Uterus (tissue), 4 donors: ENCODE measurements at places on chromosomes 7 and 10.
A peak's percentile ranks its signal among the peaks of the same experiment; 100 is the strongest.

DNA sequence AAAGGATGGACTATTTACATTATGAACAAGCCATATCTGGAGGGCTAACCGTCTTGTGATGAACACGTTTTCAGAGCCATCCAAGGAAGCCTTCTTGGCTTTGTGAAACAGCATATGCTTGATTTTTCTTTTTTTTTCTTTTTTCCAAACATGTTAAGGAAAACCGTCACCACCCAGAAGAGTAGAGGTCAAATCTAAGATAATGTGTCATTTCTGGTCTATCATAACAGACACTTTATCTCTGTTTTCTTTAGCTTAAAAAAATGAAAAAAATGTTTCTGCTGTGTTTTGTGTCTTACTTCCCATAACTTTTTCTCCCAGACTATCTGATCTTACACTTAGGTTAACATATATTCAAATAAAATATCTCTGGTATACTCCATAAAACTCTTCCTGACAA is 76.1 kb upstream of the DGKB start:
- no peaks in the 10 kb centered on the region for H3K36me3 ChIP-seq
- no peak overlapping the region for H3K4me3 ChIP-seq
- H3K27ac ChIP-seq, result no peak overlapping the region
- H3K27me3 ChIP-seq, result no peaks in the 10 kb centered on the region
- no peak for DNase-seq

DNA sequence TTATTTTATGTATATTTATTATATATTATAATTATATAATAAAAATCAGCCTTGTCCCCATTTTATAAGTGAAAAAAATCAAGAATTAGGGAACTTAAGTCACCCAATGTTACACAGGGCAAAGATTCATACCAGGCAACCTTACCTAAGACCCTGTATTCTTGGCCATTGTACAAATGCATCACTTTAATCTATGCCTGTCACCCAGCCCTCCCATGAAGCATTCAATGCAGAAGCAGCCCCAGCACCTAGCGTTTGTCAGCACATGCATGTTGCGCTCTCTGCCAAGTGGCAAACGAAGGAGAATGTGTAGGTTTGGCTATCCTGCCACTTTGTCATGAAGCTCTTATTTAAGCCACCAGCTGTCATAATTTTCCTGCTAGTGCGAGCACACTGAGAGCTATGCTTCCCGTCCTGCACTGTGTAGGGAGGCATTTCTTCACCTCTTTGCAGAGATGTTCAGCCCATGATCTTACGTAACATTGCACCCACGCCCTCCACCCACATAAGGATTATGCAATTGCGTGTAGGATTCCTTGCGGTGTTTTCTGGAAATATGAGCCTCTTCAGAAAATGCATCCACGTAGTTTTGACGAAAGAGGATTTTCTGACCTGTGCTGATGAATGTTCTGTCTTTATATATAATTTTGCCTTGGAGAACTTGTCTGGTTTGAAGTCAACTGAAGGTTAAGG is 7.7 kb upstream of the COBL start:
- no peak overlapping the region for H3K27ac ChIP-seq
- H3K36me3 ChIP-seq, result no peaks in the 10 kb centered on the region
- no peaks in the 10 kb centered on the region for H3K4me1 ChIP-seq
- H3K4me3 ChIP-seq, result no peak overlapping the region
- no peaks in the 10 kb centered on the region for H3K27me3 ChIP-seq

DNA sequence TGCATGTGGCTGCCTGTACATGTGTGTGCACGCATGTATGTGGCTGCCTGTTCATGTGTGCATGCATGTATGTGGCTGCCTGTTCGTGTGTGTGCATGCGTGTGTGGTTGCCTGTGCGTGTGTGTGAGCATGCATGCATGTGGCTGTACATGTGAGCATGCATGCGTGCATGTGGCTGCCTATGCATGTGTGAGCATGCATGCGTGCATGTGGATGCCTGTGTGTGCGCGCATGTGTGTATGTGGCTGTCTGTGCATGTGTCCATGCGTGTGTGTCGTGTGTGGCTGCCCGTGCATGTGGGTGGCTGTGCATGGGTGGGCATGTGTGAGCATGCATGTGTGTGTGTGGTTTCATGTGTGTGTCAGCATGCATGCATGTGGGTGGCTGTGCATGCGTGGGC is 218.3 kb downstream of the ELFN1 start:
- H3K27me3 ChIP-seq, result no peaks in the 10 kb centered on the region
- H3K4me1 ChIP-seq, result no peaks in the 10 kb centered on the region
- no peak overlapping the region for H3K27ac ChIP-seq

GRCh38 chr7:86745013-86745745 is 101.5 kb downstream of the GRM3 start:
- DNase-seq, result no peak
- H3K4me1 ChIP-seq, result no peaks in the 10 kb centered on the region
- H3K27me3 ChIP-seq, result no peaks in the 10 kb centered on the region
- no peak overlapping the region for H3K27ac ChIP-seq

GRCh38 chr7:54859545-54859944 is 100.5 kb upstream of the SEC61G start:
- no peaks in the 10 kb centered on the region for H3K36me3 ChIP-seq
- no peak for DNase-seq
- H3K27me3 ChIP-seq, result no peaks in the 10 kb centered on the region
- no peak overlapping the region for H3K4me3 ChIP-seq
- no peaks in the 10 kb centered on the region for H3K4me1 ChIP-seq
- no peak overlapping the region for H3K27ac ChIP-seq

GRCh38 chr10:89837165-89838043 is 136.0 kb downstream of the KIF20B start:
- no peak overlapping the region for H3K27ac ChIP-seq
- no peaks in the 10 kb centered on the region for H3K4me1 ChIP-seq
- peak overlapping the region; percentile 19 for H3K4me3 ChIP-seq
- DNase-seq, result no peak
- H3K27me3 ChIP-seq, result no peaks in the 10 kb centered on the region

DNA sequence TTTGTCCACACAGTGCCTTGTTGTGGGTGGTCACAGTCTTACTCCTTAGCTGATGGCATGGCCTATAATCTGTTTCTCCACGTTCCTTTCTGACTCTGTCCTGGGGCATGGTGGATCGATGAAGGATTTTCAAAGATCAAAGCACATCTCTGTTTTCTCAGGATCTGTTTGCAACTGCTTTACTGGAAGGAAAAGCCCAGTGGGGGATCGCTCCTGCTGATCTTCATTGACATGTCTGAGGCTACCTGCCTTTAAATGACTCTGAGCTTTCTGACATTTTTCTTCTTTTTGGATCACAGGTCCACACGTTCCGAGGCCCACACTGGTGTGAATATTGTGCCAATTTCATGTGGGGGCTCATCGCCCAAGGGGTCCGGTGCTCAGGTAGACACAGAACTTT is 68.0 kb upstream of the PRR15 start:
- H3K36me3 ChIP-seq, result no peaks in the 10 kb centered on the region
- no peaks in the 10 kb centered on the region for H3K27me3 ChIP-seq
- H3K4me1 ChIP-seq, result no peaks in the 10 kb centered on the region
- H3K27ac ChIP-seq, result no peak overlapping the region
- H3K4me3 ChIP-seq, result no peak overlapping the region

DNA sequence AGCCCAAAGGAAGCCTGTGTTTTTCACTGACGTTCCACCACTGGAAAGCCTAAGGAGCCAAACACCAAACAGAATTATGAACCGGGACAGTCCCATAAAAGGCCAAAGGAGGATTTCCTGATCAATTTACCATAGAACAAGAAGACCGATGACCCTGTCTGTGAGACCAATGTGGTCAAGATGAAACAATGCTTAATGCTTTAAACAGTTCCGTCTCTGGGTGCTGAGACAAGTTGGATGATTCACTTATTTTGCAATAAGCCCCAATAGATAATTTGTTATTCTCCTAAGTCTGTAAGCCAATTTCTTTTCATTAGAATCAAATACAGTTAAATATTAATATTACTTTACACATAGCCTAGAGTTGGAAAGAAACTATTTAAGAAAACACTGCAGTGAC is 134.9 kb downstream of the MICU1 start:
- H3K27ac ChIP-seq, result no peak overlapping the region
- H3K27me3 ChIP-seq, result no peaks in the 10 kb centered on the region
- H3K4me1 ChIP-seq, result no peaks in the 10 kb centered on the region
- no peaks in the 10 kb centered on the region for H3K36me3 ChIP-seq

- no peaks in the 10 kb centered on the region for H3K27me3 ChIP-seq
- H3K4me1 ChIP-seq, result no peaks in the 10 kb centered on the region
- no peaks in the 10 kb centered on the region for H3K36me3 ChIP-seq
- DNase-seq, result no peak
- no peak overlapping the region for H3K27ac ChIP-seq
Observed at GRCh38 chr10:71663311-71663710, 56.3 kb downstream of the C10orf105 start.

DNA sequence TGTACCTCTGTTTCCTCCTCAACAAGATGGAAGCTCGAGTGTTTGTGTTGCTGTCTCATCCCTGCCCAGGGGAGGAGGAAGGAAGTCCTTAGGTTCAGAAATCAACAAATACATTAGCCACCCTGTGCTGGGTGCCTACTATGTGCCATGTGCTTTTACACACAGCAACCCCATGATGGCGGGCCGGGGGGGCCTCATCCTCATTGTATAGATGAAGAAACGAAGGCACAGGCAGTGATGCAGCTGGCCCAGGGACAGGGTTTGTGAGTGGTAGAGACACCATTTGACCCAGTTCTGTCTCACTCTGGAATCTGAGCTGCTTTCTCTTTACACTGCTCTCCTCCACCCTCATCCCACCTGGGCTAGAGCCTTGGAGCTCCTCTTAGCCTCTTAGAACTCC is 1.9 kb upstream of the CALHM2 start:
- no peaks in the 10 kb centered on the region for H3K4me1 ChIP-seq
- no peaks in the 10 kb centered on the region for H3K36me3 ChIP-seq
- no peak overlapping the region for H3K4me3 ChIP-seq
- no peak for DNase-seq
- peak overlapping the region; percentile 94 for H3K27ac ChIP-seq

DNA sequence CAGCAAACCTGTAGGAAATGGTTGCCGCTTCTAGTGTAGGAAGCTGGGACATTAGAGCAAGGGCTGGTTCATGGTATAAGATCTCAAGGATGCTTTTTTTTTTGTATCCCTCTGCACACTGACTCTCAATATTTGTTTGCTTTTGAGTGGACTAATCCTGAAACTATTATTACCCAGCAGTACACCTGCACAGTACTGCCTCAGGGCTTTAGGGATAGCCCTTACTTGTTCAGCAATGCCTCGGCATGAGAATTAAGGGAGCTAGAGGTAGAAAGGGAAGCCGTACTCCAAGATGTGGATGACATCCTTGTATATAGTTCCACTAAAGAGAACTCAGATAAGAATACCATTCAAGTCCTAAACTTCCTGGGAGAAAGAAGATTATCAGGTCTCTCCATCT is 70.5 kb downstream of the COPG2 start:
- no peaks in the 10 kb centered on the region for H3K36me3 ChIP-seq
- H3K4me1 ChIP-seq, result no peaks in the 10 kb centered on the region
- no peak overlapping the region for H3K27ac ChIP-seq
- DNase-seq, result no peak
- no peak overlapping the region for H3K4me3 ChIP-seq

DNA sequence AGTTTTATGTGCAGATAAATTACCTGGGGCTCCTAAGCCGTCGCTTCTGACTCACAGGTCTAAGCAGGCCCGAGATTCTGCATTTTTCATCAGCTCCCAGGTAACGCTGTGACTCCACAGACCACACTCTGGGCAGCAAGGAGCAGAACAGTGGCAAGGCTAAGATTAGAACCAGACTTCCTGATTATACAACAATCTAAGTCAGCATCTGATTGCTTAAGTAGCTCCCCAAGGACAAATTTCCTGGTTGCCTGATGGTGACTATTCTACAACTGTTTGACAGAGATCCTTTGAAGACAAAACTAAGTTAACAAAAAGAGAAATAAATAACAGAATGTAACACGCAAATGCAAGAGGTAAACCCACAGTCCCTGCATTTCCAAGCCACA is 69.0 kb downstream of the CREB3L2 start:
- no peak for DNase-seq
- no peaks in the 10 kb centered on the region for H3K27me3 ChIP-seq
- H3K27ac ChIP-seq, result peak overlapping the region; percentile 84
- no peaks in the 10 kb centered on the region for H3K36me3 ChIP-seq
- peaks cover 20% of the 10 kb centered on the region for H3K4me1 ChIP-seq

DNA sequence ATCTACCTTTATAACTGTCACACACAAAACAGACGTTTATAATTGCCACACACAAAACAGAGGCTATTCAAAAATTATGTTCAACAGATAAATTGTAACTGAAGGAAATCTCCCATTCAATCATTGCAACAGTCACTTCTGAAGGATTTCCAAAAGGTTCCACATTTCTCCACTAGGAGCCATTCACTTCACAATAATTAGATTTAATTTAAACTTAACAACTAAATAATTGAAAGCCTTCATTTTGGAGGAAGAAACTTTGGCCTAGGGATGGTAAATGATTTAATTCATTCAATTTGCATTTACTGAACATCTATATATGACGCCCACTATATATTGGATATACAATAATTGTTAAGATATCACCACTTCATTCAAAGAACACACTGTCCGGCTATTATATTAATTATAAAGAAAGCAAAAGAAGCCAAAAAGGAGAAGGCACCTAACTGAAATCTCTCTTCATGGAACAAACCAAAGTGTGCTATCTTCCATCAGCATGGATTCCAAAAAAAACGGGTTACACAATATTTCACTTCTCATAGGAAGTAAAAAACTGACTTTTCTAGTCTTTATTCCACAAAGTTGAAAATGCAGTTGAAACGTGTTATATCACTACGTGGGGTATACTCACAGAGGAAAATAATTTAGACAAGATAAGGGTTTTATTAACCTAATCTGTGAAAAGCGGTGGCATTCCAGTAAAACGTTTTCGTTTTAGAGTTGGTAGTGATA is 1.7 kb downstream of the ATAD1 start:
- no peaks in the 10 kb centered on the region for H3K36me3 ChIP-seq
- no peaks in the 10 kb centered on the region for H3K4me1 ChIP-seq
- H3K4me3 ChIP-seq, result no peak overlapping the region
- no peaks in the 10 kb centered on the region for H3K27me3 ChIP-seq
- H3K27ac ChIP-seq, result no peak overlapping the region
- no peak for DNase-seq

GRCh38 chr7:5217851-5218331 is 27.9 kb downstream of the WIPI2 start:
- H3K4me3 ChIP-seq, result no peak overlapping the region
- no peaks in the 10 kb centered on the region for H3K27me3 ChIP-seq
- no peak overlapping the region for H3K27ac ChIP-seq
- H3K36me3 ChIP-seq, result no peaks in the 10 kb centered on the region
- DNase-seq, result no peak
- no peaks in the 10 kb centered on the region for H3K4me1 ChIP-seq
